ENCODE measurements at places on chromosomes 6 and 20.

DNA sequence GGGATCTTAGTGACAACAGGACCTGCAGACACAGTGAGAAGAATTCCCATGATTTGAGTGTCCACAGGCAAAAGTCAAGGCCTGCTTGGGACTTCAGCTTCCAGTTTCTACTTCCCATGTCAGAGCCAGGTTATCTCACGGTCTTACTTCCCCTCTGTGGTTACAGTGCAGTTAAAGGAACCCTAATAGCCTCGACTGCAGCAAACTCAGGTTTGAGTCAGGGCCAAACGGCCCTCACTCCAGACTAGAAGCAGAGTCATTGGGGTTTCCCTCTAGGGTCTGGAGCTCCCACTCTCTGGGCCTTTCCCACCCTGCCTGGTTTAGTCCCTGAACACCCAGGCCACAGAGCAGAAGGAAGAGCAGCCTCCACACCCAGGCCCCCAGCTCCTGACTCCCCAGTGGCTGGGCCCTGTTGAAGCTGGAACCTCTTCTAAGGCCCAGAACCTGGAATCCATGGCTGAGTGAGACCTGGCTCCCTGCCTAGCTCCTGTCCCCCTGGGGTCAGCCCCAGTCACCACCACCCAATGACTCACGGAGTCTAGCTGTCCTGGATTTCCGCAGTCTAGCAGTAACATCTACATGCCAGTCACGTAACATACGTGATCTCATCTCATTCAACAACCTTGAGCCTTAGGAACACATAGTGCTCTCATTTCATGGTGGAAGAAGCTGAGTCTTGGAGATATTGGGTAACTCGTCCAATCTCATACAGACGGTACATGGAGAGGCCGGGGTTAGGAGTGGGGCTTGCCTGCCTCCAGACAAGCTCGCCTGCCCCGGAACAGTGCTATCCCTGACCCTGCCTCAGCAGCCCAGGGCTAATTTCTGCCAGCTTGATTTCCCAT lies 9.2 kb upstream of the GHRH start:
- DNase-seq: no peak

DNA sequence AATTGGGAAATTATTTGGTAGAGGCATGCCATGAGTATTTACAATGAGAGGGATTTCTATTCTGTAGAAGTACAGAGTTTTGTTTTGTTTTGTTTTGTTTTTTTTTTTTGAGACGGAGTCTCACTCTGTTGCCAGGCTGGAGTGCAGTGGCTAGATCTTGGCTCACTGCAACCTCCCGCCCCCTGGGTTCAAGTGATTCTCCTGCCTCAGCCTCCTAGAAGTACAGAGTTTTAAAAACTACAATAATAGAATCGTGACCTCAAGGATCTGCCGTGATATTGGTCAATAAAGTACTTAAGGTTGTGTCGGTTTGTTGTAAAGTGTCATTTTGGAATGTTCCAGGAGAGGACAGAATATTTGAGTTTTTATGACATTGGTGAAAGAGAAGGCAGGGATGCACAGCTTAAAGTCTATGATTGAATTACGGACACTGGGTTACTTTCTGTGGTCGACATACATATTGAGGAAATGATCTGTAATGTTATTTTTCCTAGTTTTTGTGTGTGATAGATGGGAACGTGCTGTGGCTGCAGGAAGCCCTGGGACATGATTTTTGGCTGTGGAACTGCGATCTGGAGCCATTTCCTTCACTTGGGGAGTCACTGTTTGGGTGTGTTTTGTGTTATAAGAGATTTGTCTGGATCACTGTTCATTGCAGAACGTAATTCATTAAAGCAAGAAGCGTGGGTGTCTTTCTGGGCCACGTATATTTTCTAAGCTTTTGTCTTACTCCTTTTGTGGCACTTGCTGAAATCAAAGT lies 59.6 kb downstream of the TIAM2 start:
- DNase-seq: no peak

GRCh38 chr6:80976336-80976735 lies 776.1 kb downstream of the TENT5A start:
- DNase-seq: no peak

DNA sequence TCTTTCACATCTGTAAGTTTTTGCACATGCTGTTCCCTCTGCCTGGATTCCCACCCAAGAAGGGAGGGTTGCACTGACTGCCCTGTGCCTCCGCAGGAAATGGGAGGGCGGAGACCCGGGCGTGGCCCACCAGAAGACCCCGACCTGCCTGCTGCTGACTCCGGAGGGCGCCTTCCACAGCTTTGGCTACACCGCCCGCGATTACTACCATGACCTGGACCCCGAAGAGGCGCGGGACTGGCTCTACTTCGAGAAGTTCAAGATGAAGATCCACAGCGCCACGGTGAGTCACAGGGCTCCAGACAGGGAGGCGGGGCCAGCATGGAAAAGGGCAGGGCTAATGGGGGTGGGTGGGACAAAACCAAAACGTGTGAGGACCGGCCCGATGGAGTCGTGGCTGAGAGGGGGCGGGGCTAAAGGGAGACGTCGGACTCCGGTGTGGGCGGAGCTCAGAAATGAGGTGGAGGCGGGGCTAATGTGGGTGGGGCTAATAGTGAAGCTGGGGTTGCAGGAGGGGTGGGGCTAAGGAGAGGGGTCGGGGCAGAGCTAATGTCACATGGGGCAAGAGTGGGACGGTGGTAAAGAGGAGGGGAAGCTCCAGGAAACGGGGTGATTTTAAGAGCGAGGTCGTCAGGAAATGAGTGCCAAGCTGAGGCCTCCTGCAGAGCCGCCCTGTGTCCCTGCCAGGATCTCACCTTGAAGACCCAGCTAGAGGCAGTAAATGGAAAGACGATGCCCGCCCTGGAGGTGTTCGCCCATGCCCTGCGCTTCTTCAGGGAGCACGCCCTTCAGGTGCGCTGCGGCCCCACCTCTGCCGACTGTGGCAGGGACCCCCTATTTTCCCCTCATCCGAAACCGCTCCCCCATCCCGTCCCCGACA lies 12.6 kb downstream of the HSPA12B start:
- peak; percentile 85 for DNase-seq

DNA sequence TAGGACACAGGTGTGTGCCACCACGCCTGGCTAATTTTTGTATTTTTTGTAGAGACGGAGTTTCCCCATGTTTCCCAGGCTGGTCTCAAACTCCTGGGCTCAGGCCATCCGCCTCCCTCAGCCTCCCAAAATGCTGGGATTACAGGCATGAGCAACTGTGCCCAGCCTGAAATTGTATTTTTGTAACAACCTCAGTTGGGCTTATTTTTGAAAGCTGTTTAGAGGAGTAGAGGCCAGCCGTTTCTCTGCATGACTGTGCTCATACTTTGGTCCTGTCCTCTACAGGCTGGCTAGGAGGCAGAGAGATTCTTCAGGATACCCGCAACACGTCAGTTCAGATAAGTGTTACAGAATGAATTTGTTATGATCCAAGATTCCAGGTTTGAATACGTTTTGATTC lies 22.1 kb downstream of the CAGE1 start:
- no peak for DNase-seq

- DNase-seq: no peak
These were observed 18.1 kb downstream of the CST9 start for GRCh38 chr20:23587631-23588030.

- DNase-seq: peak; percentile 39
These were observed 68.7 kb downstream of the PLAGL1 start for GRCh38 chr6:143939364-143939763.

DNA sequence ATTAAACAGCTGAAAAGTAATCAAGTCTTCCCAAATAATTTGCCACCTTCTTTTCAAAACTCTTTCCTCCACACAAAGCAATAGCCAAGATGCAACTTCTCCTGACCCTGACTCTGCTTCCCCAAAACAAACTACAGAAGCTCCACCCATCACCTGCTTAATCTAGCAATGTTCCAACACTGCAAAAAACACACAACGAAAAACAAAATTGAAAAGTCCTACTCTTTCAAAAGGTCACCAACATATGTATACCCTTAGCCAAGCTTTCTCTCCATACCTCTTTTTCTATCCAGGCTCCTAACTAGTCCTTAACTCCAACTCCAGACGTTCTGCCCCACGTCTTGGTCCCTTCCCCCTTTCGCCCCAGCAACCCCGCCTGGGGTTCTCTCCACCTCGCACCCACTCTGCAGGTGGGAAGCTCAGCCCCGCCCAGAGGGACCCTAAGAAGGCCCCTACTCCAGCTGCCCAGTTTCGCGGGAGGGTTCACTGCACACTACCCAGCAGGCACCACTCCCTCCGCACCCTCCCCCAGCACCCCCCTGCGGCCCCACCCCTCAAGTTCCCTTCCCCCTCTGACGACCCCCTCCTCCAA lies 717 bp downstream of the CSNK2A1 start:
- DNase-seq: peak; percentile 74

DNA sequence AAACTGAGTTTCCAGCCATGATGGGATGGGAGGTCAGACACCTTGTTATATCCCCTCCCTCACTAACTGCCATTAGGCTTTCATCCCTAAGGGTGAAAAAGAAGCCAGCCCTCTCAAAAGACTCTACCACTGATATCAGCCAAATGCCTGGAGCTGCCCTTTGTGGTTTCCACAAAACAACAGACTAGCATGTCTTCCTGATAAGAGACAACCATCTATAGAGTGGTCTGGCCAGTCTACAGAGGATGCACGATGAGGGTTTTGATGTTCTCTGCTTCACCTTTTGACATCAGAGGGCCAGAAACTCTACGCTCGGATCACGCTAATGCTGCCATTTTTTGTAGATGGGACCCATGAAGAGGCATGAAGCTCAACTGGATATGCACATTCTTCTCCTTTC lies 61.7 kb upstream of the ARHGAP18 start:
- no peak for DNase-seq

- no peak for DNase-seq
These were observed 55.5 kb downstream of the REV3L start for GRCh38 chr6:111427341-111428116.

GRCh38 chr6:93176070-93176469 lies 243.3 kb downstream of the EPHA7 start:
- DNase-seq: no peak

DNA sequence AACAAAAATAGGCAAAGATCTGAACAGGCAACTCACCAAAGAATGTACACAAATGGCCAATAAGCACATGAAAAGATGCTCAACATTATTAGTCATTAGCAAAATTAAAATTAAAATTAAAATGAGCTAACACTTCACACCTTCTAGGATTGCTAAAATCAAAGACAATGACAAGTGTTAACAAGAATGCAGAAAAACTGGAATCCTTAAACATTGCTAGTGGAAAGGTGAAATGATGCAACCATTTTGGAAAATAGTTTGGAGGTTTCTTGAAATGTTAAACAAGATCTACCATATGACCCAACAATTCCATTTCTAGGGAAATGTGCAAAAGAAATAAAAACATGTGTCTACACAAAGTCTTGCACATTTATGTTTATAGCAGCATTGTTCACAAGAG lies 75.5 kb upstream of the DST start:
- no peak for DNase-seq

- no peak for DNase-seq
These were observed 178.2 kb downstream of the SYNE1 start for GRCh38 chr6:152458648-152459644.

DNA sequence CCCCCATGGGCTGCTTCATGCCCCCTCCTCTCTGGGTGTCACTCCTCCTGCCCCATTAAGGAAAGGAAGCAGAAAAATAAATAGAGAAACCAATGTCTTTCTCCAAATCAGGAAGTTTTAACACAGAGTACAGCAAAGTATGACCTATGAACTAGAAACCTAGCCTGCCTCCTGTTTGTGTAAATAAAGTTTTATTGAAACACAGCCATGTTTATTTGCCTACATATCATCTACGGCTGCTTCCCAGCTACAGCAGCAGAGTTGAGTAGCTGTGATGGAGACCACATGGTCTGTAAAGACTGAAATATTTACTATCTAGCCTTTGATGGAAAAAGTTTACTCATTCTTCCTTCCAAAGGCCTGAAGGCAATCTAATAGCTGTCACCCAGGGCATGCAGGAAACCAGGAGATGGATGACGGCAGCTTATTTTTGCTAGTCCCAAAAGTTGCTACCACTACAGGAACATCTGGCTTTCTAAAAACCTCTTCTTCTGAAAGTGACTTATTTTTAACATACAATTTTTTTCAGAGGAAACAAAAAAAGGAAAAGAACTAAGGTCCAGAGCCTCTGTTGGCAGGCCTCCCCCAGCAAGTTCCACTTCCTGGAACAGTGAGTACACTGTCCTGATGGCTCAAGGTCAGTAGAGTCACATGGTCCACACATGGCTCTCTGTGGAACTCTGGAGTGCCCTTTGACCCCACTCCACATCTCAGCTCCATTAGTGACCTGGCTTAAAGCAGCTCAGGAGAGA lies 287.8 kb downstream of the PTPRT start:
- DNase-seq: no peak

GRCh38 chr6:64932486-64932885 lies 774.5 kb downstream of the EYS start:
- no peak for DNase-seq

- DNase-seq: no peak
These were observed 272.2 kb upstream of the MAP3K7 start for GRCh38 chr6:90859056-90859455.

DNA sequence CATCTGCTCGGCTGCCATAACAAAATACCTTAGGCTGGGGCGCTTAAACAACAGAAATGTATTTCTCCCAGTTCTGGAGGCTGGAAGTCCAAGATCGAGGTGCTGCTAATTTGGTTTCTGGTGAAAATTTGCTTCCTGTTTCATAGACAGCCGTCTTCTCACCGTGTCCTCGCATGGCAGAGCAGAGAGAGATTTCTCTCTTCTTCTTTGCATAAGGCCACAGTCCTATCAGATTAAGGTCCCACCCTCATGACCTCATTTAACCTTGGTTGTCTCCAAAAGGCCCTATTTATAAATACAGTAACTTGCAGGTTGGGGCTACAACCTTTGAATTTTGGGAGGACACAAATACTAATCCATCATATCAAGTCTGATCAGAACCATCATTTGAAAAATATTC lies 544.3 kb downstream of the KIF16B start:
- DNase-seq: peak; percentile 38

DNA sequence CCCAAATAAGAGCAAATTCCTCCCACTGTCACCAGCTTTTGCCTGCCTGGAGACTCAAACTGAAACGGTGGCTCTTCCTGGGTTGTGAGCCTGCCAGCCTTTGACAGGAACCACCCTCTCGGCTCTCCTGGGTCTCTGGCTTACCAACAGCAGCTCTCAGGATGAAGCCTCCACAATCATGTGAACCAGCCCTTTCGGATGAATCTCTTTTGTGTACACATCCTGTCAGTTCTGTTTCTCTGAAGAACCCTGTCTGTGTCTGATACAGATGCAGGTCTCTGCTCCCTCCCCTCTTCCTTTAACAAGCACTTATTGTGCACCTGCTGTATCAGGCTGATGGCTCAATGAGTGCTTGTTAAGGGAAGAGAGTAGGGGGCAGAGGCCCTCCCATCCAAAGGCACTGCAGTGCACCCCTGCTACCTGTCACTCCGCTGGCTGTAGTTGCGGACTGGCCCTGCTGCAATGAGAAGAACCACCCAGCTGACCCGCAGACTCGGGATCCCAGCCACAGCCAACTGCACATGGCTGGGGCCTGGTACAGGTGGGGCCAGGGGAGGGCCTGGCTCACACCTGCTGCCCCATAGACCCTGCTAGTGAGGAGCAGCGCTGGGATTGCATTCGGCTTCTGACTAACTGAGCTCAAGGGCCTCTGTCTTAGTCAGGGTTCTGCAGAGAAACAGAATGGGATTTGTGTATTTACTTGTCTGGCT lies 120.1 kb upstream of the PMEPA1 start:
- DNase-seq: no peak
